Aortic smooth muscle cell (primary cell): ENCODE measurements at places on chromosomes 16 and 17. TPM values are rescaled to one million over a fixed set of nuclear protein-coding genes. Genes with fewer than 3 reads are reported as not detected.

HSD11B2 gene
- not detected in 2 replicates for total RNA-seq

NLRC3 gene
- 0.06 and 0.13 TPM in 2 replicates for total RNA-seq

WFDC1 gene
- 29.6 and 32.1 TPM in 2 replicates for total RNA-seq

CCL16 gene
- not detected in 2 replicates for total RNA-seq

TPSD1 gene
- total RNA-seq = not detected in 2 replicates

PRSS27 gene
- 0.56 and 0.92 TPM in 2 replicates for total RNA-seq

NDE1 gene
- total RNA-seq = 26.8 and 33.6 TPM in 2 replicates

IL34 gene
- total RNA-seq = 54.0 and 74.2 TPM in 2 replicates

SRCIN1 gene
- total RNA-seq = under 0.01 TPM in 1 of 2 replicates, not detected in the other

ABCC3 gene
- total RNA-seq = 5.4 and 7.4 TPM in 2 replicates

CACNG4 gene
- not detected in 2 replicates for total RNA-seq

C16orf95 gene
- 2.6 and 3.3 TPM in 2 replicates for total RNA-seq

DPEP3 gene
- not detected in 2 replicates for total RNA-seq

HOXB6 gene
- total RNA-seq = 0.13 TPM in 1 of 2 replicates, not detected in the other

NOXO1 gene
- 0.12 and 0.13 TPM in 2 replicates for total RNA-seq

TRPV3 gene
- 0.53 and 0.68 TPM in 2 replicates for total RNA-seq

SLC16A11 gene
- total RNA-seq = not detected in 2 replicates

CFAP119 gene
- total RNA-seq = 2.7 and 2.9 TPM in 2 replicates

ARMC5 gene
- 10.3 and 11.1 TPM in 2 replicates for total RNA-seq

HBA2 gene
- not detected in 2 replicates for total RNA-seq

TAC4 gene
- total RNA-seq = not detected in 2 replicates

MRPL45 gene
- total RNA-seq = 19.4 and 26.0 TPM in 2 replicates

AMDHD2 gene
- total RNA-seq = 44.6 and 52.2 TPM in 2 replicates

ASGR1 gene
- total RNA-seq = 0.66 and 0.68 TPM in 2 replicates
